ENCODE measurements at places on chromosomes 6 and 20.

DNA sequence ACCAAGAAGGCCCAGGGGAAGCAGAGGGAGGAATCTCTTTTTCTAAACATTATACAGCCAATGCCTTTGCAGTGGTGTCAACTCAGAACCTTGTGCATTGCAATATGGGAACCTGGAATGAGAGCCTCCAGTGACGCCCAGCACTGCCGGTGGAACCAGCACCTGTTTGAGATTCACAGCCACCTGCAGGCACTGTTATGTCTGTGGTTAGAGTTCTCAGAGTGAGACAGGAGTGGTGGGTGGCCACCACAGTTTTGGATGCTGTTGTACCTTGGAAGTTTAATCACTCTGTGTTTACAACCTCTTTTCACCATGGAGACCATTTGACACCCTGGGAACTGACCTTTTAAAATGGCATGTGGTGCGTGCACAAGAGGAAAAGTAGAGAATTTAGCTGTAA is 185.3 kb upstream of the KCNG1 start:
- DNase-seq = no peak

GRCh38 chr6:166202321-166202733 is 34.7 kb upstream of the TBXT start:
- no peak for DNase-seq

DNA sequence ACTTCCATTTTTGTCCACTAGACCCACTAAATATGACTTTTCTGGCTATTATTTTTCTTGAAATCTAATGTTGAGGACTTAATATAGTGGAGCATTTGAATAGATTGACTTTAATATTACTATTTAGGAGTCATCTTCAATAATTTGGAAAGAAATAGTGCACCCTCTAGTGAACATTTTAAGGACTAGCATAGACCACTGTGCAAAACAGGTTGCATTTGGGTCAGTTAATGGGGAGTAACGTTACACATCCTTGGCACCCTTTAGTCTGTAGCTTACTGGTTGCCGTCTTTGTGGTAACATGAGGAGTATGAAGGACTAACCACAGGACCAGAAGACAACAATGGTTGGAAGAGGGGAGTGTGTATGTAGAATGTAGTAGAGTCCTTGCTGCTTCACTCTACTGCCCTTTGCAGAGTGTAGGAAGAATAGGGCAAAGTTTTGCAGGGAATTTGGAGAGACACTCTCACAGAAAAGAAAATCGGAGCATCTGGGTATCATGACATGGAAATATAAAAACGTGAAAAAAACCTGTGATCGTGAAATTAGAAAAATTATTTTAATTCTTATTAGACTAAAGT is 25.2 kb downstream of the RFPL4B start:
- no peak for DNase-seq

- DNase-seq = no peak
These were observed 98.1 kb downstream of the FAM120B start for GRCh38 chr6:170404697-170405096.

- DNase-seq = no peak
These were observed 89.5 kb downstream of the SLX4IP start for GRCh38 chr20:10524643-10525042.

DNA sequence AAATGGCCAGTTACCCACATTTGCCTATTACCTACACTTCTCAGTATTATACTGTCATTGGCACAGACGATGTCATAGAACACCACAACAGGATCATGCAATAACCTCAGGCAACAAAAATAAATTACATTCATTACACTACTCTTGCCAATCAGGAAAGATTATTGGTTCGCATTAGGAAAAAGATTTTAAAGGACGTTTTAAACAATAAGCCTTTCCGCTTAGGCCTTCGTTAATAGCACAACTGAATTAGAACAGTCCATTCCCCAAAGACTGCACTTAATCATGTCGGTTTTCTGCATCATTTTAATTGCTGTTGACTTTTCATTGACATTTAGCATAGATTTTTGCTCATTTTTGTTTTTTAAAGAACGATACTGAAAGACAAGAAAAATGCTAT is 912 bp upstream of the SENP6 start:
- DNase-seq = no peak

- DNase-seq = no peak
These were observed 57.8 kb downstream of the KIZ start for GRCh38 chr20:21183722-21184121.

DNA sequence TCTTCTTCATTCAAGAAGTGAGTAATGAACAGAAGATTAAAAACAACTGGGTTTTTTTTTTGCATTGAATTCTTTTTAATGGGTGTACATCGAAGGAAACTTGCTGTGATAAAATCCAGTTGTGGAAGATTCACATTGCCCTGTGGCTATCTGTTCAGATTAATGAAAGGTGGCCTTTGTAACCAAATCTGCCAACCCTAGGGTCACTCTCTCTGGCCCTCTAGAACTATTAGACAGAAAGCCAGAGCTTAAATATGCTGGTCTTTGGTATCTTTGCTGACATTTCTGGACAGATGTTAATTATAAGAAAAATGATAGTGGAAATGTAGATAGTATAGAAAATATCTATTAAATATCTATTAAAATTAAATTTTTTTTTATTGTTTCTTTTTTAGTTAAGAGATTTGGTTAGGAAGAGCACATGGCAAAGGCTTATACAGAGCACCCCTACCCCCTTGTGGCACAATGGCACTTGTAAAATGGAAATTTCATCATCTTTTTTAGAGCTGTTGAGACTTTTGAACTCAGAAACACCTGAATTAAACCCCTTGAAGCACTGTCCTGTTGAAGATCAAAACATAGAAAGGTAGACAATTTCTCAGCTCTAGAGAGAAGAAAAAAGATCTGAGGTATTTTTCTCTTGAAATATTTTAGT is 572.5 kb downstream of the PKHD1 start:
- DNase-seq = no peak

GRCh38 chr6:42720739-42721138 is 1.7 kb downstream of the PRPH2 start:
- no peak for DNase-seq
